Activated CD8-positive, alpha-beta memory T cell treated with anti-CD3 and anti-CD28 coated beads for 1 hour (primary cell): ENCODE measurements at places on chromosomes 2 and 18.

DNA sequence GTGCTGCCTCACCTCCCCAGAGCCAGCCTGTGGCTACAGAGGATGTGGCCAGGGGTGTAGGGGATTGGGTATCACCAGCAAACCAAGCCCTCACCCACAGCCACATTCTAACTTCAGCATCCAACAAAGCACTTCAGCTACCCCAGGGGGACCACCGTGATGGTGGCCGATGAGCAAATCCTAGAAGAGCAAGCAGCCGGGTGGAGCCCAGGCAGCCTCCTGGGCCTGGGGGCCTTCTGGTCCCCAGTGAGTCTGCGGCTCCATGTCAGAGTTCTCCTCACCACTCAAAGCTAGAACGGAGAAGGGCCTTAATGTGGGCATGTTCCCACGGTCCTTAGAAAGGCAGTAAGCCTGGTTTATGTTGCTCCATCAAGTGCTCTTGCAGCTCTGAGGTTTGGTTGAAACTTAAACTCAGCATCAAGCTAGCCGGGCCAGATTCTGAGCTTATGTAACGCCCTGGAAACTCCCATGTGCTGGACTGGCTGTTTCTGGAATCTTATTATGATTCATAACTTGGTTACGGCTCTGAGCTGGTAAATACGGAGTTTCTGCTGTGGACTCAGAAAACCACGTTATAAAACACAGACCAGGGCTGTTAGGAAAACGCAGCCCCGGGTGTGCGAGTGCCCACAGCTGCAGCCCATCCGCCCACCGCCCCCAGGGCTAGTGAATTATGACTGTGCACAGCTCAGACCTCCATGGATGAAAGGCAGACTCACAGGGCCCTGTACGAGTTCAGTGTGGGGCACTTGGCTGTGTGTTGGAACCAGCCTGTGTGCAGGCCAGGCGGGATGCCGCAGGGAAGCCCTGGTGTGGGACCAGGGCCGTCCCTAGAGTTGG is 99.8 kb downstream of the SEPTIN10 start:
- no peak for DNase-seq

- no peak for DNase-seq
These were observed 2.5 kb upstream of the OSR1 start for GRCh38 chr2:19360966-19361321.

- DNase-seq: no peak
These were observed 5.5 kb upstream of the CYP26B1 start for GRCh38 chr2:72153026-72153791.

DNA sequence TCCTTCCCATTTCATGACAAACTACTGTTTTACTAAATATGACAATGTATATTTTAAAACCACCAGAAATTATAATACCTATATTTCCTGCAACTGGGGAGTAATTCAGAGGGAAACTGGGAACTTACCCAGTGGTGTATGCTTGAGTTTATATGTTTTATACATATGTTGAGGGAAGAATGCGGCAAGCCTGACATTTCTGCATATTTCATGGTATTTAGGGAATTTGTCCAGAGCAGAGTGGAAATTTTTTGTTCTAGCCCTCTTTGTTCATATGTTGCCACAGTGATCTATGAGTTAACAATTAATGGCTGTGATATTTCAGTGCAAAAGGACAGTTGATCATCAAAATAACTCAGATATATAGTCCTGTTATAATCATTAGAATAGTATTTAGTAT is 230.8 kb upstream of the VWC2L start:
- no peak for DNase-seq

DNA sequence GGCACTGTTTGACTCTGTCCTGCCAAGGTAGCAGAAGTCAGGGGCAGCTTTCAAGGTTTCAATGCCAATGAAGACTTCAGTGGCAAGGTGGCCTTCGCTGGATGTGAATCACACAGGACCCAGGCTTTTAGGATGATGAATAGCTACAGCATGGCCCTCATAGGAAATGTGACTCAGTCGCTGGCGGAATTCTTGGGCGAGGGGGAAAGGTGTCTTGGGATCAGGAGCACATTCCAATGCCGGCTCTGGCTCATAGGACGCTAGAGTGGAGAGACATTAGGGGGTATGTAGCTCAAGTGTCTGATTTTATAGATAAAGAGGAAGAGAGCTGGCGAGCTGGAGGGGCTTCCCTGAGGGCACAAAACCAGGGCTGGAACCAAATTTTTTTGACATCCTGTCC is 68.6 kb downstream of the SMIM21 start:
- DNase-seq: no peak
